NAMALWA (cell line): ENCODE measurements at places on chromosomes 6 and 20.

GRCh38 chr20:10987651-10988383 is 314.0 kb upstream of the JAG1 start:
- no peak for DNase-seq

DNA sequence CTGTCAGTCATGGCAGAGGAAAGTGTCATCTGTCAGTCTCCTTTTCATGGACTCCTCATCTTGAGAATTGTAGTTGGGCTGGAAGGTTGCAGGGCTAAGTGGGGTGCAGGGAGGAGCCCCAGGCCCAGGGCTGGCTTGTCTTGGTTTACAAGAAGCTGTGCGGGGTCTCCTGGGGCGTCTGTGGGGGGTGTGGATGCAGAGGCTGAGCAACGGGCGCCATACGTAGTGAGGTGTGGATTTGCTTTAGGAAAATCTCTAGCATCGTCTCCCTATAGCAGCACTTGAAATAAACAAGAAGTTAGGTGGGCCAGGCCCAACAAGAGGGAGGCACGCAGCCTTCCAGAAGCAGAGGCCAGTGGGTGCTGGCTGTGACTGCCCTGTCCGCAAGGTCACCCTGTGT is 1.8 kb upstream of the SLC17A9 start:
- no peak for DNase-seq

GRCh38 chr20:61902221-61902869 is 163.3 kb downstream of the TAF4 start:
- DNase-seq: no peak

- no peak for DNase-seq
Measured at GRCh38 chr6:169167581-169168301, 85.9 kb downstream of the THBS2 start.

GRCh38 chr6:24887545-24888140 is 48.1 kb downstream of the RIPOR2 start:
- DNase-seq: no peak

DNA sequence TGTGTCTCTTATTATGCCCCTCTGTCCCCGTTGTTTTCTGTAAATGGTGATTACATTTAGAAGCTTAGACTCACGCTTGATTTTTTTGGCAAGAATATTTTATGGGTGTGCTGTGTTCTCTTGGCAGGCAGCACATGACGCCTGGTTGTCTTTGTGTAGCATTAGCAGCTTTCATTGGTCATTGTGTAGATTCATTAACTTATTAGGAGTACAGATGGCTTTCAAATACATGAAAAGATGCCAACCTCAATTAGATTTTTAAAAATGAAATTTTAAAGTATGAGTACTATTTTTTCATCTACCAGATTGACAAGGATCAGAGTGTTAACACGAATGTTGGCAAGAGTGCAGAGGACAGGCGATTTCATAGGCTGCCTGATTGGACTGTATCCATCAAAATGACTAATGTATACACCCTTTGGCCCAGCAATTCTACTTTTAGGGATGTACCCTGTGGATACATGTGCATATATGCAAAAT is 15.2 kb downstream of the COX4I2 start:
- no peak for DNase-seq

DNA sequence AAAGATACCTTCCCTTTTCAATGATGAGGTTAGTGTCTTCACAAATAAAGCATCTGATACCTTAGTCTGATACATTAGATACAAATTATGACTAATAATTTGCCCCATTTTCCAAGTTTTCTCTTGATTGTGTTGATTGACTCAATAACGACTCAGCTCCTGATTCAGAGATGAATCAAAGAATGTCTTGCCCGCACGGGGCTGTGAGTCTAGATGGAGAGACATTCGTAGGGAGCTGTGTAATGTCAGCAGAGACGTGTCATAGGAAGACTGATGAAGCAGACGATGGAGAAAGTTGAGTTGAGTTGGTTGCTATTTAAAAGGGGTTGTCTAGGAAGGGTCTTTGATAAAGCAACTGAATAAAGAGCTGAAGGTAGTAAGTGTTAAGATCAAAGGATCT is 78.2 kb downstream of the TSHZ2 start:
- DNase-seq: no peak

GRCh38 chr6:53492860-53493634 is 51.9 kb downstream of the GCLC start:
- peak; percentile 77 for DNase-seq

GRCh38 chr20:1171461-1172093 is 13.2 kb downstream of the TMEM74B start:
- DNase-seq: peak; percentile 16

GRCh38 chr6:135622081-135622480 is 124.5 kb upstream of the AHI1 start:
- DNase-seq: no peak

DNA sequence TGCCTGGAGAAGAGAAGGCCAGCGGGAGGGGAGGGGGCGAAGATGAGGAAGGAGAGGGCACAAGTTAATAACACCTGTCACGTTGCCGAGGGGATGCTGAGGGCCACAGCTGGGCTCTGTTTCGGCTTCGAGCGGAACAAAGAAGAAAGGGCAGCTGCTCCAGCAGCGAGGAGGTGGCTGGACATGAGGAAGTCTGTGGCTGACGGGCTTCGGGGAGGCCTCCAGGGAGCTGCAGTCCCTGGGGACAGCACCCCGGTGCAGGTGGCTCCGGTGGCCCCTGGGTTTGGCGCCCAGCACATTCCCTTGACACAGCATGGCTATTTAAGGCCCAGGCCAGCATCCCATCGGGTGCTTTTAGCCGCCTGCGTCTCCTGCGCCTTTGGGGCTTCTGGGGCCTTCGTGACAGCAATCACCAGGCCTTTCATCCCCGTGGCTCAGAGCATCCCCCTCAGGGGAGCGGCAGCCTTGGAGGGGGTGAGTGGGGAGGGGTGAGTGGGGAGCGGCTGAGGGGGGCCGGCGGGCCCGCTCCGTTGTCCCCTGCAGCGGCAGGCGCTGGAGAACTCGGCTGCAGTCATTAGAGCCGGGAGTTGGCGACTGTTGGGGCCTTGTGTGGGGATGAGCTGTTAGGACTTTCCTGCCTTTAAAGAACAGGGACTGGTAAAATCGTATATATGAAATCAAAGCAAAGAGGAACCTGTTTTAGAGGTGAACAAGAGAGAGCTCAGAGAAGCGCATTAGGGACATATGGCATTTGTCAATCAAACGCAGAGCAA is 99.0 kb downstream of the TMEM242 start:
- peak; percentile 83 for DNase-seq

GRCh38 chr6:136539967-136540652 is 10.1 kb downstream of the MAP7 start:
- no peak for DNase-seq

- DNase-seq: no peak
Measured at GRCh38 chr6:36984581-36985416, 1.2 kb downstream of the MTCH1 start.
